Stimulated activated effector memory CD8-positive, alpha-beta T cell treated with anti-CD3 and anti-CD28 coated beads, Interleukin-12 subunit alpha, Interleukin-12 subunit beta, amount 100 ng/mL, for 72 hours (primary cell): ENCODE measurements at places on chromosomes 12 and 14.

DNA sequence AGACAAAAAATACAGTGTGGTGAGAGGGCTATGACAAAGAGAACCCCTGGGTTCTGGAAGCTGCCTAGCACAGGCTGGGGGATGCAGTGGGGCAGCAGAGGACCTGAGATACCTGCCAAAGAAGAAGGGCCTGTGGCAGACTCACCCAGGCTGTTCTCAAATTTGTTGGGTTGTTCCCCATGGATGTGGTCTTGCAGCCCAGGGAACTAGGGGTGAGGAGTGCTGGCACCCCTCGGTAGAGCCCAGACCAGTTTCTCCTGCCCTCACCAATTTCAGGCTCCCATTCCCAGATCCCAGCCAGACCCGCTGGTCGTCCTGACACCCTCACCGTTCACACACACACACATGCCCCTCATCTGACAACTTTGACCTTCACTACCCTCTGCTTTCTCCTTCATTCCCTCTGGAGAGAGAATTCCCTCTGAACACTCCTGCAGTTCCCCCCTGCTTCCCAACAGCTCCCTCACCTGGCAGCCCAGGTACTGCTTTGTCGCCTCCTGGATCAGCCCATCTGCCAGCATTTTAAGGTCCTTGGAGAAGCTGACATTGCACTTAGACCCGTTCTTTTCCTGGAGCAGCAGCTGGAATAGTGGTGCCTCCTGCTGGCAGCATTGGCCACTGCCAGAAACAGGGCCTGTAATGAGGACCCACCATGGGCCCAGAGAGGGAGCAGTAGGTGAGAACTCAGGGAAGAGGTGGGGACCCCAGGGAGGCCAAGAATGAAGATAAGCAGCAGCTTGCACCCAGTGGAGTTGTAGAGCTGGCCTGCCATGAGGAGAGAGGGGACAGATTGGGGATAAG lies 5.9 kb upstream of the GDF11 start:
- DNase-seq: peak; percentile 77

- DNase-seq: no peak
These were observed 162.9 kb downstream of the GXYLT1 start for GRCh38 chr12:41981758-41982157.

DNA sequence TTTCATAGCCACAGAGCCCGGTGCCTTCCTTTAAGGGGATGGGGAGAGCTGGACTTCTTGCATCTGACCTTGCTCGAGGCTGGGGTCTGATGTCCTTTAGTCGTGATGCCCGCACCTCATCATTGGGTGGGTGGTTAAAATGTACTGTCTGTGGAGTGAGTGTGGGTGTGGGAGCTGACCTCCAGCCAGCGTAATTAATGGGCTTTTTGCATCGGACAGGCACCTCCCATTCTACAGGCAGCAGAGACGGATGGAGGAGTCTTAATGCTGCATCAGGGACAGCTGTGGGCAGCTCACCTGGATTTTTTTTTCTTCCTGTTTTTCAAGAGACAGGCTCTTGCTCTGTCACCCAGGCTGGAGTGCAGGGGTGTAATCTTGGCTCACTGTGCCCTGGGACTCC lies 114.8 kb downstream of the PTPN11 start:
- DNase-seq: no peak

GRCh38 chr14:89652352-89652751 lies 235.3 kb upstream of the FOXN3 start:
- DNase-seq: no peak

GRCh38 chr12:113555226-113555625 lies 83.6 kb upstream of the LHX5 start:
- no peak for DNase-seq

DNA sequence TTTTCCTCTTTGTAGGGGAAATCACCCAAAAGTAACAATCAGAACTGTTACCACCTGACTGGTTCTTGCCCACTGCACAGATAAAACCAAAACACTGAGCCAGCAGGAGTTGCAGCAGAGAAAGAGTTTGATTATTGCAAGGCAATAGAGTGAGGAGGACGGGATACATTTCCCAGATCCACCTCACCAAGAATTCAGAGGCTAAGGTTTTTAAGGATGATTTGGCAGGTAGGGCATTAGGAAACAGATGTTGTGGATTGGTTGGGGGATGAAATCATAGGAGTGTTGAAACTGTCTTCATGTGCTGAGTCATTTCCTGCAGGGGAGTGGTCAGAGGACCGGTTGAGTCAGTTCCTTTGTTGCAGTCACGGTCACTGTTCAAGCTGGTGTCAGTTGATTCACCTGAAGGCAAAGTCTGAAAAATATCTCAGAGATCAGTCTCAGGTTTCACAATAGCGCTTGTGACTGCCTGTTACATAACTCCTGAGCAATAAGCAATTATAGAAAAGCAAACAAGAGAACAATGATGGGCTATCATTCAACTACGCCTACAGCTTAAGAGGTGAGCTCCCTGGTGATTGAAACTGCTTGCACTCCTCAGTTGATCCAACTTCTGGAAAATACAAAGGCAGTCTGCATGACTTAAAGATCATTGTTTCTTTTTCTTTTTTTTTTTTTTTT lies 20.3 kb upstream of the AMN1 start:
- peak; percentile 84 for DNase-seq

GRCh38 chr12:131369094-131369845 lies 341.6 kb upstream of the SFSWAP start:
- no peak for DNase-seq
